Left forelimb (tissue), 1 donor: ENCODE measurements at places on chromosomes 7 and 10.

- no peak for DNase-seq
Observed at GRCh38 chr7:20696002-20696605, 80.6 kb downstream of the ABCB5 start.

DNA sequence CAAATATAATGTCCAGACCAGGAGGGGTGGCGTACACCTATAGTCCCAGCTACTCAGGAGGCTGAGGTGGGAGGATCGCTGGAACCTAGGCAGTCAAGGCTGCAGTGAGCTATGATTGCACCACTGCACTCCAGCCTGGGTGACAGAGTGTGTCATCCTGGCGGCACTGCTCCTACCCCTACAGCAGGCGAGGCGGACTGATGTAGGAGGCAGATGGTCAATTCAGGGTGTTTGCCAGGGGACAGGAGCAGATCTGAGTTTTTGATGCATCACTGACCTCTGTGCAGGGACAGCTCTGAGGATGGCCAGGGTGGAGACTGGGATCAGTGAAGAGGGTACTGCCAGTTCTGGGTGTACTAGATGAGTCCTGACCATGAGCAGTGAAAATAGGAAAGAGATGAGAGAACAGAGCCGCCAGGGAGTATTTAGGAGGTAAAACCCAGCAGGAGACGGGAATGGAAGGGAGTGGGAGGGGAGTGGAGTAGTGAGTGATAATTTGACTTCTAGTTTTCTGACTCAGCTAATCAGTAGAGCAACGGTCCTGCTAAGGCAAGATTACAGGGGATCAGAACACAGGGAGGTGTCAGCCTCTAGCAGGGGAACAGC is 75.3 kb downstream of the HIP1 start:
- no peak for DNase-seq

DNA sequence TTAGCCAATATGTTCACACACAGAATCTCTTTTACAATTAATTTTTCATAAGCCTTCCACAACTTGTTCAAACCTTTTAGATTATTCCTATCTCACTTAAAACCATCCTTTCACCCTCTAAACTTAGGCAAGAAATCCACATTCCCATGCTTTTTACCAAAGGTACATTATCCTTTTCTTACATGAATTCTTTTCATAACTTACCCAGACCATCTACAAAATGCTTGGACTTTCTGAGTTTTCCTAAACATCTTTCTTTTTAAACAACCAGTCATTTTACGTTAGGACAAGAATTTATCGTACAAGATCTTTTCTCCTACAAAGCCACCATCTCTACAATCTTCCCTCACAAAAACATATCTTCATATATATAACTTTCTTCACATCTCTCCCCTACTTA is 18.8 kb upstream of the GARS1 start:
- no peak for DNase-seq

DNA sequence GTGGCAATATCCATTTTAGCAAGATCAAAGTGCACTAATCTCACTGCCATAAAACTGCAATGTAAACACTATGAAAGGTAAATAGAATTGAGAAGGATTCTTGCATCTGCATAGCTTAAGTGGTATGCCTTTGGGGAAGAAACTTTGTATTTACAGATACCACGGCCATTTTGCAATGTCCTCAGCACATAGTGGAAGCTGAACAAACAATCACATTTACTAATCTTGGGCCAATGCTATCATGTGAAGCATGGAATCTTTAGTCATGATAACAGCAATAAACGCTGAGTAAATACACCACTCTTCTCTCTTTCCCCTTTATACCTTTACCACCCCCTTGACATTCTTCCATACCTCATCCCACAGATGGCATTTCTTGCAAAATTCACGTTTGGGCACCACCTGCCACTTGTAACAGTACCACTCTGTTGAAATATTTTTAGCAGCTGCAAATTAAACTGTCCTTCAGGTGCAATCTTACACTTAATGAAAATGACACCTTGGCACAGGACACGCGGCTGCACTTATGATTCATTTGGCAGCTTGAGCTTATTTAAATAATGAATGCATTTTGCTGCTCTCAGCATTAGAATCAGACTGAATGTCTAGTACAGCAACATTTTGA is 171.8 kb downstream of the SEMA3A start:
- DNase-seq: no peak

- DNase-seq: no peak
Observed at GRCh38 chr7:140456551-140457051, 22.7 kb downstream of the MKRN1 start.

- no peak for DNase-seq
Observed at GRCh38 chr7:14604606-14605005, 297.9 kb downstream of the DGKB start.

DNA sequence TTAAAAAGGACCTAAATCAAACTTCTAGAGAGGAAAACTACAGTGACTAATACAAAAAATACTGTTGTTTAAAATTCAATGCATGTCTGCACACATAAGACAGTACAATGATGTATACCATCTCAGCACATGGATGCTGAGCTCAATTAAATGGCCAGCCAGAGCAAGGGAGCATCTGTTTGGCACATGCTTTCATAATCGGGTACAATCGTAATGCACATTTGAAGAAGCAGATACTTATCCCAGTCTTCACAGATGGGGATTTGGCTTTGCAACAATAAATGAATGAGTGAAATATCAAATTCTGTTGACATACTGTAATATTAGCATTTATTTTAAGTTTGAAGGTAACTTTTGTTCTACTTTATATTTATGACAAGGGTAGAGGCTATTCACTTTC is 187.8 kb downstream of the CRPPA start:
- DNase-seq: no peak

GRCh38 chr10:113882240-113882639 is 27.8 kb downstream of the NHLRC2 start:
- DNase-seq: no peak

DNA sequence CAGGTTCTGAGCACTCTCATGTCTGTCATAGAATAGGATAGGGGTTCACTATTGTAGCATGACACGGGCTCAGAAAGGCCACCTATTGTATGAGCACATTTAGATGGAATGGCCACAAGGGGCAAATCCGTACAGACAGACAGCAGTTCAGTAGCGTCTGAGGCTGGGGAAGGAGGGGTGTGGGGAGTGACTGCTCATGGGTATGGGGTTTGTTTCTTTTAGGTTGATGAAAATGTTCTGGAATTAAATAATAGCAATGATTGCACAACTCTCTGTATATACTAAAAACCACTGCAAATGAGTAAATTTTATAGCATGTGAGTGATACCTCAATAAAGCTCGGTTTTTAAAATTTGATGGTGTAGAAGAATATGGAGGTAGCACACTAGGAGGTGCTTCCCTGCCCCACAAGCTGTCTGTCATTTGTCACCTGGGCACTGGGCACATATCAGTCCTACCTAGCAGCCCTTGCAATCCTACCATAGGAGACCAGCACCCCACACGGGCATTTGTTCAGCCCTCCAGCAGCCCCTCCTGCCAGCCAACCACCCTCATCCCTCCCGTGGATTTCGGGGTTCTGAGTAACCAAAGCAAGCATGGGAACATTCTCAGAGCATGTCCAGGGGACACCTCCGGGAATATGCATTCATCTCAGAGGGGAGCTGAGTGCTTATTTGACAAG is 35.2 kb downstream of the KCNMA1 start:
- no peak for DNase-seq

GRCh38 chr10:63197344-63198092 is 64.4 kb downstream of the NRBF2 start:
- DNase-seq: no peak

- no peak for DNase-seq
Observed at GRCh38 chr7:42876182-42877068, 35.4 kb downstream of the C7orf25 start.

GRCh38 chr7:46007194-46007593 is 86.1 kb upstream of the IGFBP3 start:
- DNase-seq: no peak

- DNase-seq: no peak
Observed at GRCh38 chr10:54796881-54797280, 4.2 kb downstream of the PCDH15 start.

GRCh38 chr7:52146871-52147634 is 830.4 kb upstream of the COBL start:
- no peak for DNase-seq

- no peak for DNase-seq
Observed at GRCh38 chr10:17984056-17984455, 32.3 kb downstream of the SLC39A12 start.

- no peak for DNase-seq
Observed at GRCh38 chr7:95875519-95875918, 103.2 kb downstream of the DYNC1I1 start.

DNA sequence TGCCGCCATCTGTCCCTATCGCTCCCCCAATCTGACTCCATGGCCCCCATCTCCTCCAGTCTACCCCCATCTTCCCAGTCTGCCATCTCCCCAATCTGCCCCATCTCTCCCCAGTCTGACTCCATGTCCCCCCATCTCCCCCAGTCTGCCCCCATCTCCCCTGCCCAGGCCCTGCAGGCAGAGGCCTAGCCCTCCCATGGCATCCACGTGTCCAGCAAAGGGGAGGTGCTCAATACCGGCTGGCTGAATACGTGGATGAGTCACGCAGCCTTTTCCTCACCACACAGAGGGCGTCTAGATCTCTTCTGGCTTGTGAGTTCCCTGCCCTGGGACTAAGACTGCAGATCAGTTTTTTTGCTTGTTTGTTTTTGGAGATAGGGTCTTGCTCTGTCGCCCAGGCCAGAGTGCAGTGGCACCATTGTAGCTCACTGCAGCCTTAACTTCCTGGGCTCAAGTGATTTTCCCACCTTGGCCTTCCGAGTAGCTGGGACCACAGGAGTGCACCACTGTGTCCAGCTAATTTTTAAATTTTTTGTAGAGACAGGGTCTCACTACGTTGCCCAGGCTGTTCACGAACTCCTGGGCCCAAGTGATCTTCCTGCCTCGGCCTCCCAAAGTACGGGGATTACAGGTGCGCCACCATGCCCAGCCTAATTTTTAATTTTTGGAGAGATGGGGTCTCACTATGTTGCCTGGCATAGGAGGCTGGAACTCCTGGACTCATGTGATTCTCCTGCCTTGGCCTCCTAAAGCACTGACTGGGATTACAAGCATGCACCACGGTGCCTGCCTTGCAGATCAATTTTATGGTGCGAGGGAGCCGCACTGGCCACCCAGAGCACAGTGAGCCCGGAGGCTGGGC is 15.3 kb upstream of the GPR146 start:
- peak; percentile 80 for DNase-seq

DNA sequence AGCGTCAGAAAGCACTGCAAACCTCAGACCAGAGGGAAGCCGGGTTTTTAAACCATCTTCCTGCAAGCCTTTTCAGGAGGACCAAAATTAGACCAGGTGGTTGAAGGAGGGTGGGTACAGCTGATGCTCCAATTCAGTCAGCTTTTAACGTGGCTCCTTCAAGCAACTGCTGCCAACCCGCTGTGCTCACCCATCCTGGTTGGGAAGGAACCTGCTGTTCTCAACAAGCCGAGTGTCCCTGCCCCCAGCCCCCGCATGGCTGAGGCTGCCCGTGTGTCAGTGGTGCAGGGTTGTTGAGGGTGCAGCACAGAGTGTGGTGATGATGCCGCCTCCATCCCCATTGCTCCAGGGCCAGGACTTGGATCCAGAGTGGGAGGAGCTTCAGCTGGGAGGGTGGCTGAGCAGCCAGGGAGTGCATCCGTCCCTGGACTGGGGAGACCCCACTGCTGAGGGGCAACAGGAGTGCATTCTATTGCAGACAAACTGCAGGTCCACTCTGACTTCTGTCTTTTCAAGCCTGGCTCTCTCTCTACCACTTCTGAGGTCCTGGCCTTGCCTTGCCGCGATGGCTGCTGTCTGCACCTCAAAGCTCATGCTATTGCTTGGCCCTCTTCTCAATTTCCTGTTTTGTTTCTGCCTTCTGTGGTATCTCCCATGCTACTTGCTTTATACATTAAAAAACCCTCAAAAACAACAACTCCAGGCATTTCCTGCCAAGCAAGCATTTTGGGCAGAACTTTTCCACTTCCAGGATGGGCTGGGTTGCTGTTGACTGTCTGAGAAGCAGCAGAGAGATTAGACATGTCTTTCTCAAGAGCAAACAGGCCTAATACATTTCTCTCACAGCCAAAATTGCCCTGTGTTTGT is 134.7 kb downstream of the DNAJB6 start:
- DNase-seq: peak; percentile 33

DNA sequence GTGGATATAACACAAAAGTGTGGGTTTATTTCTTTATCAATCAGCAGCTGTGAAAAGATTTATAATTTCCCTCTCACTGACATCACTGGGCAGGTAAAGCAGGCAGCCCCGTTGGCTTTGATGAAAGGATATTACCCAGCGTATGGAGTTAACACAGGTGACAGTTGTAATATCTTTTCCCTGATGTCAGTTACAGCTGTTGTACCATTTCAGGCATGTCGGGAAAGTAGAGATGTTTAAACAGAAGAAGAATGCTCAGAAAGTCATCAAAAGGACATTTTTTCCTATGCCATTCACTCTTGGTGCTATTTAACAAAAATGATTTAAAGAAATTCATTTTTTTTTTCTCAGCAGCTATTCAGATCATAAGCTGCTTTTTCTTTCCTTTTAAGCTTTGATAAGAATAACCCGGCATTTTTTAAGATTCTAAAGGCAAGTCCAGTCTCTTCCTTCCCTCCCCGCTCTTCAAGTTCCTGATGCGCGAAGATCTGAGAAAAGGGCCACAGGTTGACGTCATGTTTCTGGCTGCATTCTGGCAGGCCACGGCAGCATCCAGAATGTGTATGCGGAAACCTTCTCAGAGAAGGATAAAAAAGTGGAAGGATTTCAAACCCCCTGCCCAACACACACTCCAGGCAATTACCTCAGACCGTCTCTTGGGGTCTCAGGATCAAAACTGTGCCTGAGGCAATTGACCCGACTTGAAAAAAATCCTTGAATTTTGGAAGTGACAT is 32.5 kb upstream of the ADAM12 start:
- no peak for DNase-seq

GRCh38 chr10:15387021-15387420 is 15.9 kb upstream of the FAM171A1 start:
- DNase-seq: no peak

DNA sequence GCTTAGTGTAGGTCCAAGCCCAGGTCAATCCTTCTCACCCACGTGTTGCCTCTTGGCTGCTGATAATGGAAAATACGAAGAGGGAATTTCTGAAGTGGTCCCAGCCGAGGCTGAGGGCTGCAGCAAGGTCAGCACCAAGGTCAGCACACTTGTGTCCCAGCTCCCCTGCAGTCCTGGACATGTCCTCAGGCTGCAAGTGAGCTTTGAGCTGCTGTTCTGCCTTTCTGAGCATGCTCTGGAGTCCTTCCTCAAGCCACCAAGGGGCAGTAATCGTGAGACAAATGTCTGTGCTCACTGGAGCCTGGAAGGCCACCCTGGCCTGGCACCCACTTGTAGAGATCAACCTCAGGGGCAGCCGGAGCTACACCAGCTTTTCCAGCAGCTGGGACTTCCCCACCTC is 28.3 kb downstream of the DRGX start:
- no peak for DNase-seq
